Right atrium auricular region (tissue), 2 donors: ENCODE measurements at places on chromosomes 5 and 9. TPM values are rescaled to one million over a fixed set of nuclear protein-coding genes. Genes with fewer than 3 reads are reported as not detected.

The PHF24 gene
- total RNA-seq = not detected

- H3K27ac ChIP-seq = no peak overlapping the region
- no peaks in the 10 kb centered on the region for H3K4me1 ChIP-seq
- DNase-seq = no peak
- H3K36me3 ChIP-seq = no peaks in the 10 kb centered on the region
- no peak overlapping the region for H3K4me3 ChIP-seq
Measured at GRCh38 chr9:125380406-125380805, 118.8 kb downstream of the GAPVD1 start.

The RNF224 gene
- total RNA-seq = not detected

GRCh38 chr9:19999491-20000057 is 210.7 kb upstream of the SLC24A2 start:
- H3K36me3 ChIP-seq = no peaks in the 10 kb centered on the region
- H3K4me3 ChIP-seq = no peak overlapping the region
- DNase-seq = no peak
- no peaks in the 10 kb centered on the region for H3K4me1 ChIP-seq
- no peaks in the 10 kb centered on the region for H3K27me3 ChIP-seq

- H3K27me3 ChIP-seq = no peaks in the 10 kb centered on the region
- no peak for DNase-seq
- H3K27ac ChIP-seq = no peak overlapping the region
- no peaks in the 10 kb centered on the region for H3K36me3 ChIP-seq
- no peaks in the 10 kb centered on the region for H3K4me1 ChIP-seq
Measured at GRCh38 chr5:148858106-148858505, 31.7 kb downstream of the ADRB2 start.

GRCh38 chr5:134249469-134250379 is 23.9 kb upstream of the PPP2CA start:
- H3K27me3 ChIP-seq = no peaks in the 10 kb centered on the region
- DNase-seq = no peak
- H3K4me3 ChIP-seq = no peak overlapping the region
- H3K27ac ChIP-seq = peak overlapping the region; percentile 20

DNA sequence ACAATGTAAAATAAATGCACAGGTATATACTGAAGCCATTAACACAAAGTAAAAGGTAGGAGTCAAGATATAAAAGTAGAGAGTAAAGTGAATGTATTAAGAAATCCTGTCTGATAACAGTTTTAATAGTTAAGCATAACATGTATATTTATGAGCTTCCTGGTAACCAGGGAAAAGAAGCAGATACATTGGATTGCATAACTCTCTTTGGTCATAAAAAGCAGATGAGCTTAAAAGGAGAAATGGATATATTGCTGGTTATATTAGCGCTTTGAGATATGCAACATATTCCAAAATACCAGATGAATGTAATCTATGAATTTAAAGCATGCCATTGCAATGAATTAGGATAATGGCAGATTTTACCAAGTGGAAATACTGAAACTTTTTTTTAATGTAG is 6.2 kb upstream of the TNFSF8 start:
- H3K4me3 ChIP-seq = no peak overlapping the region
- H3K27me3 ChIP-seq = no peaks in the 10 kb centered on the region
- no peaks in the 10 kb centered on the region for H3K4me1 ChIP-seq
- no peak for DNase-seq
- no peak overlapping the region for H3K27ac ChIP-seq

The TEK gene
- total RNA-seq = 16.7 TPM

The ADAMTS12 gene
- 0.43 TPM for total RNA-seq
